Naive thymus-derived CD8-positive, alpha-beta T cell (primary cell): ENCODE measurements at places on chromosomes 7 and 10.
A peak's percentile ranks its signal among the peaks of the same experiment; 100 is the strongest.

GRCh38 chr10:14114791-14115190, 215.9 kb downstream of the FRMD4A start:
- no peak for DNase-seq

- no peak for DNase-seq
Observed at GRCh38 chr7:98816241-98816640, 53.6 kb downstream of the TMEM130 start.

DNA sequence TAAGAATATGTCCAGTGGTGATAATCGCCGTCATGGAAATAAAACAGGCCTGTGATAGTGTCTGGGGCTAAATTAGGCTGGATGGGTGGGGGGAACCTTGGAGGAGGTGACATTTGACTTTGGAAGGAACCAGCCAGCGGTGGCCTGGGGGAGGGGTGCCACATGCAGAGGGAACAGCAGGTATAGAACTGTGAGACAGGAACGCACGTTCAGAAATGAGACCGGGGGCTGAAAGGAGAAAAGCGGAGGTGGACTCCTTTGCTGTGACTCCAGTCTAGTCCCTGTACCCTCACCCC, 2.6 kb upstream of the CYP26A1 start:
- no peak for DNase-seq

- DNase-seq = peak; percentile 2
Observed at GRCh38 chr10:46556515-46557318, at the start of gene GPRIN2. TSS of gene GPRIN2 (minus strand) at chr10:46556658. CDS start at chr10:46550736, 5,922 bp downstream.

- no peak for DNase-seq
Observed at GRCh38 chr7:16693601-16694318, 47.8 kb downstream of the BZW2 start.

DNA sequence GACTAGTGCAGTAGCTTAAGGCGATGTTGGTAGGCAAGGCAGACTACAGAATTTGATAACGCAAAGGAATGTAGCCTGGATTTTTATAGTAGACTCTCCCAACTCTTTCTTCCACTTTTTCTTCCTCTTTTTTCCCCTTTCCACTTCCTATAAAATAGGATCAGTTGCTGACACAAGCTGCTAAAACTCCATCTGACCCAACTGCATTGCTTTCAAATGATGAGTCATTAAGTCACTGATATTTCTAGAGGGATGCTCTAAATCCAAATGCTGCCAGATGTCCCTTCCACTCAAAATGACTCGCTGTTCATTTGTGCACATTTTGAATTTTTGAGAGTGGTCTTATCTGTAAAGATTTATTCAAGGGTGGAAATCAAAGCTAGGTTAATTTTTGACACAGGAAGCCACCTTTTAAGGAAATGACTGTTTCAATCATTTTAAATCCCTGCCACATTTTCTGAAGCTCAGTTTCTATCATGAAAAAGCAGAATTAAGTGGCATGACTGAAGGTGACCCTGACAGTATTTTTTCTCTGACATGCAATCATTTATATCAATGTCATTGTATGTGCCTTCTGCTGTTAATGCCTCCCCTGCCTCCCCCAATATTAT, 25.8 kb upstream of the SFMBT2 start:
- no peak for DNase-seq

GRCh38 chr10:114202812-114203211, 23.7 kb downstream of the TDRD1 start:
- DNase-seq = no peak

DNA sequence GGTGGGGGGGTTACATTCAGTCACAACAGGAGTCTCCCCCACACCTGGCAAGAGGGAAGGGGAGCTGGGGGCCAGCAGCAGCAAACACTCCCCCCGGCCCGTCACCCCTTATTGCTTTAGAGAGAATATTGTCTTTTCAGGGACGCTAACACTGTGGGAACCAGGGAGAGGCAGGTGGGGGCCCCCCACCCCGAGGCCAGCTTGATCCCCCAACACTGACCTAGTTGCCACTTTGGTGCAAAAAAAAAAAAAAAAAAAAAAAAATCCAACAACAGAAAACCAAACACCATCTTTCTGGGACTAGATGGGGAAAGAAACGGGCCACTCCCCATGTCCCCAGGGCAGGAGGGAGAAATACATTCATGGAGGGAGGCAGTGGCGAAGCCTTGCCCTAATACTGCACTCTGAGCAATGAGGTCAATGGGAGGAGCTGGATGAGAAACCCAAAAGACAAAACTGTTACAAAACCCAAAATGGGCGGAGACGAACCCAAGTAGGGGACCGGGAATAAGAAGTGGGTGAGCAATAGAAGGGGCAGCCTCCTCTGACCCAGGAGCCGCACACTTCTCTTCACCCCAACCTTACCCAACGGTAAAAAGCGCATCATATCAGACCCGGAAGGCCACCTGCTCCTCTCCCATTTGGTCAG, 6.5 kb downstream of the GNB2 start:
- DNase-seq = no peak

DNA sequence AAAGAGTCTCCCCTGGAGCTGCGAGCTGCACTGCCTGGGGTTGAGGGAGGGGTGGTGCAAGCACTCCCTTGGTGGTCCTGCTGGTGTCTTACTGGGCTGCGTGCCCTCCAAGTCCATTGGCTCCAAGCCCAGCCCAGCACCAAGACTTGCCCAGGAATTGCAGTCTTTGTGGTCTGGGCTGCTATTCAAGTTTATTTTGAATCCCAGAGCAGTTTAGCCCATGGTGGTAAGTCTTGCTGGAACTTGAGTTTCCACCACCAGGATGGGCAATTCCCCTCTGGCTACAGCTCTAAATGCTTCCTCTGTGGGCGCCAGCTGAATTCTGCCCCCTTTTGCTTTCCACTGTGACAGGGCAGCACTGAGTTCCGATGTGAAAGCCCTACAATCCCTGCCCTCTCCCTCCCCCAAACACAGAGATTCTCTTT, 25.1 kb downstream of the GALNT11 start:
- DNase-seq = no peak

- no peak for DNase-seq
Observed at GRCh38 chr10:109178591-109178990, 744.7 kb downstream of the XPNPEP1 start.

DNA sequence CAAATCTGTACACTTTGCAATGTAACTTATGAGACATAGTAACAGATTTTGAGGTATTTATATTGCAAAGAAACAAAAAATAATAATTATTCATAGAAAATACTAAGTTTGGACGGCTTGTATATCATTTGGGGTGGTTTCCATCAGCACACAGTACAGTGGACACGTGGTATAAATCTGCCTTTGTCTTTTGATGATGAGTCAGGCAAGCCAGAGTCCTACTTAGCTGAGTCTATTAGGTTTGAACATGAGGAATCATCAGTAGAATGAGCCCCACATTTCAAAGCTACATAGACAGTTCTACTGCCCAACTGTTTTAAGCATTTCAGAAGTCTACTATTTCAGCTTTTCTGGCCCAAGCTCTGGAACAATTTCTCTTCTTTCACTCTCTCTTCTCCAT, 803.2 kb downstream of the PHTF2 start:
- no peak for DNase-seq

DNA sequence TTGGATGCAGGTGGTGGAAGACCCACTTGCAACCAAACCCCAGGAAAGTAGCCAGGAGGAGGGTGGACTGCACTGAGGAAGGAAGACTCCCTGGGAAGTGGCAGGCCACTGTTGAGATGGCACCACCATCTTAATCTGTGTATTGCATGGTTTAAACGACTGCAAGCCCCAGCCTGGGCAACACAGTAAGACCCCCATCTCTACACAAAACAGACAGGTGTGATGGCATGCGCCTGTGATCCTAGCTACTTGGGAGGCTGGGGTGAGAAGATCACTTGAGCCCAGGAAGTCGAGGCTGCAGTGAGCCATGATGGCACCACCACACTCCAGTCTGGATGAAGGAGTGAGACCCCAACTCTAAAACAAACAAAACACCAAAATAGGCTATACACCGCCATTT, 9.7 kb upstream of the BCL7B start:
- DNase-seq = no peak

DNA sequence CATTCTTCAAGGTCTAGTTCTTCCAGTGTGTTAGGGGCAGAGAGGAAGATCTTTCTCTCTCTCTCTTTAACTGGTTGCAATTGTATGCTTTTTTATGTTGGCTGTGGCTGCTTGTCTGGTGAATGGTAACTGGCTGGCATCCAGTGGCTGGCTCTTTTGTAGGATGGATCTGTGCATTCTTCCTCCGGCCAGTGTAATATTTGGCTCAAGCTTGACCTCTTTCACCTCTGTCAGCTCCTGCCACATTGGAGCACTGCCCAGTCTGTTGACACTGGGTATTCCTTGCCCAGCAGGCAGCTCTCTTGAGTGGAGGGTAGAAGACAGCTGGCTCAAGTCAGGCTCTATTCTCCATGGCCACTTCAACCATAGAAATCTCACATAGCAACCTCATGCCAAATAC, 528.3 kb downstream of the PHTF2 start:
- DNase-seq = no peak

GRCh38 chr10:128109707-128110106, 16.5 kb downstream of the MKI67 start:
- no peak for DNase-seq

GRCh38 chr7:141386881-141387280, 164.3 kb upstream of the AGK start:
- DNase-seq = no peak
